Activated CD8-positive, alpha-beta memory T cell treated with anti-CD3 and anti-CD28 coated beads for 1 hour (primary cell): ENCODE measurements at places on chromosomes 13 and 19.

- no peak for DNase-seq
Observed at GRCh38 chr13:112870051-112870331, 99.0 kb upstream of the MCF2L start.

GRCh38 chr13:99066219-99066618 is 88.4 kb upstream of the DOCK9 start:
- DNase-seq = no peak

- no peak for DNase-seq
Observed at GRCh38 chr13:24679686-24680085, 522 bp upstream of the ATP12A start.

DNA sequence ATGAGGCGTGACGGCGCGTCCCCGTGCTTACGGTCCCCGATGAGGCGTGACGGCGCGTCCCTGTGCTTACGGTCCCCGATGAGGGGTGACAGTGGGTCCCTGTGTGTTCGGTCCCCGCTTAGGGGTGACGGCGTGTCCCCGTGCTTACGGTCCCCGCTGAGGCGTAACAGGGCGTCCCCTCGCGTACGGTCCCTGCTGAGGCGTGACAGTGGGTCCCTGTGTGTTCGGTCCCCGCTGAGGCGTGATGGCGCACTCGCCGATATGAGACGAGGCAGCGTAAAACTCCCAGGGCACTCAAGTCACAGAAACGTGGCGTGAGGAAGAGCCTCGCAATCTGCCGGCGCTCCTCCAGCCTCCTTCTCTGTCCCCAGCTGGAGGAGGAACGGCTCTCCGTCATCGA is 20.9 kb downstream of the CFAP97D2 start:
- DNase-seq = no peak

DNA sequence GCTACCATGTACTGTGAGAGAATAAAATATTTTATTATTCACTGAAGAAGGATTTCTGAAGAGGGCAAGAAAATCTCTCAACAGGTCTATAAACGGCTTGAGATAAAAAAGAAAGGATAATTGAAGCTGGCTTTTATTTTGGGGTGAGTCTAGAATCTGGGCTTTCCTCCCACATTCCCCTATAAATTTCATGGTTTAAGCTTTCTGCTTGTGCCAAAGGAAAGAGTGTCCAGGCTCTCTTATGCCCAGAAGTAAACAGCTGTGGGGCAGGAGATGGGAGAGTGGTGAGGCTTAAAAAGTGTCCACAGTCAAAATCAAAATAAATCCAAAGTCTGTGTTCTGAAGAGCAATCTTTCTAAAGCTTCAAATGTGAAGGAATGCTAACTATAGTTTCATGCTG is 942.2 kb upstream of the MIR17HG start:
- no peak for DNase-seq

GRCh38 chr19:48325265-48325910 is at the start of gene EMP3:
EMP3 (plus strand) TSS chr19:48325552; CDS start chr19:48326845, 1,293 bp downstream.
- peak; percentile 74 for DNase-seq

- no peak for DNase-seq
Observed at GRCh38 chr13:35764326-35765015, 288.0 kb upstream of the MAB21L1 start.
